Stimulated activated CD8-positive, alpha-beta memory T cell treated with anti-CD3 and anti-CD28 coated beads, Interleukin-2, amount 100 ng/mL, for 48 hours (primary cell): ENCODE measurements at places on chromosomes 5 and 9.

- DNase-seq, result no peak
Measured at GRCh38 chr5:113187906-113188305, 211.3 kb downstream of the DCP2 start.

GRCh38 chr5:58235299-58235698, 224.6 kb downstream of the PLK2 start:
- no peak for DNase-seq

DNA sequence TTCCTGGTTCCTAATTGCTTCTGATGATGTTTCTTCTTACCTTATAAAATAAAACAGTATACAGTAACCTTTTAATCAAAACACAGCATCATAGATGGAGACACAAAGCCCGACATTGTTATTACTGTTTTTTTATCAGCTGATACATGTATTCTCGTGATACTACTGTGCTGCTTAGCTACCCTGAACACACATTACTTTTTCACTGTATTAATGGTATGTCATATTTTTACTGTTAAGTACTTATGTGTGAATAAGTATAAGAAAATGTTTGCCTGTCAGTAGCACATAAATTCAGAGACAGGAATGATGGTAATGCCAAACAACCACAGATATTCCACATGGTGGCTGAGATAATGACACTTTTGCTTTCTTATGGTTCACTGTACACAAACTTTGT, 68.7 kb downstream of the RAB24 start:
- no peak for DNase-seq

DNA sequence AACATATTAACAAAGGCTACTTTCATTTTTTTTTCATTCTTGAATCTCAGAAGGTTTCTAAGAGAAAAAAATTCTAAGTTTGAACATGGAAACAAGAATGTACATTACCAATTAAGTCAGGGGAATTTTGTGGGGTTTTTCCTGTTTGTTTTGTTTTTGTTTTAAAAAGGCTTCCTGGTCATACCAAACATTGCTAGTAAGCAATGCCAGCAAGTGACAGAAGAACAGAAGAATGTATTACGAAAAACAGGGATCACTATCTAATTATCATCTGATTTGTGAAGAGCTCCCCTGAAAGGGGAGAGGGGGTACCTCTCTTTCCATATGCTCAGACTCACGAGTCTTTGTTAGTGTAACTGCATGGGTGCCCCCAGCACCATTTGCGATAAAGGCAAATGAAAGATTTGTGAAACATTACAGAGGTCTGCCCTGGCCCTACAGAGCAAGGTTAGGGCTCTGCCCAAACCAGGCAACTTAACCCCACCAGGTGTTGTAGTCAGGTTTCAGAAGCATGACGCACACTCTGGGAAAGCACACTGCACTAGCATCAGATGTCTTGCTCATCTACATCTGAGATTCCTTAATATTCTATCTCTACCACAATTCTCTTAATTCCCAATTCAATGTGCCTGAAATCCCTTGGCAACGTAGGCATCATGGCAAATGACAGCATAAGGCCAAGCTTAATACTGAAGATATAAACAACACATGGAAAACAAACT, 268.2 kb downstream of the MLLT3 start:
- no peak for DNase-seq

- DNase-seq, result no peak
Measured at GRCh38 chr5:10477943-10478342, 36.3 kb downstream of the ROPN1L start.

DNA sequence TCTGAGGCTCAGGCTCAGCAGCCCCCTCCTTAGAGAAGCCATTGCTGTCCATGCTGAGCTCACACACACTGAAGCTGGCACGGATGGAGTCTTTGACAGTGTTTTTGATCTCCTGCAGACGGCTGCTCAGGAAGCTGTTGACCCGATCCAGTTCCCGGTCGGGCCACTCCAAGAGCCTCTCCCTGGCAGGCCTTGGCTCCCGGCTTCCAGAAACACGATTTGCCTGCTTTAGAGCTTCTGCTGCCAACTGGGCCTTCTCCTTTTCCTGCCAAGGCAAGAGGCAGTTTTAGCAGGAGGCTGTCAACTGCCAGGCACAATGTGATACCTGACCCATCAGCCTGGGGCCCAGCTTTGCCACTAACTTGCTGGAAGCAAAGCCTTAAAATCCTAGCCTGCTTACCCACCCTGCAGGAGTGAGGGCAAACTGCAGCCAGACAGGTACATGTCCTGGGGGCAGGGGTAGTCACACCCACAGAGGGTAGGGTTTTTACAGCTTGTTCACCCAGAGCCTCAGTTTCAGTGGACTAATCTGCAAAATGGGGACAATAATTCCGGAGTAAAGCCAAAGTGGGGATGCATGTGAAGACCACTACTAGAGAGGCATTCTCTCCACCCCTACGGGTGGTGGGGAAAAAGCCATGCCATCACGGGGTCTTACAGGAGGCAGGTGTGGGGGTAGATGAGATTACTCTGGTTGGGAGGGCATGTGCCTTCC, 8.3 kb upstream of the DDX41 start:
- DNase-seq, result no peak

GRCh38 chr5:159161361-159162214, 47.8 kb downstream of the RNF145 start:
- no peak for DNase-seq

- DNase-seq, result no peak
Measured at GRCh38 chr5:59174248-59174844, 591.5 kb downstream of the RAB3C start.

- no peak for DNase-seq
Measured at GRCh38 chr9:93116072-93116961, 17.7 kb downstream of the NINJ1 start.

DNA sequence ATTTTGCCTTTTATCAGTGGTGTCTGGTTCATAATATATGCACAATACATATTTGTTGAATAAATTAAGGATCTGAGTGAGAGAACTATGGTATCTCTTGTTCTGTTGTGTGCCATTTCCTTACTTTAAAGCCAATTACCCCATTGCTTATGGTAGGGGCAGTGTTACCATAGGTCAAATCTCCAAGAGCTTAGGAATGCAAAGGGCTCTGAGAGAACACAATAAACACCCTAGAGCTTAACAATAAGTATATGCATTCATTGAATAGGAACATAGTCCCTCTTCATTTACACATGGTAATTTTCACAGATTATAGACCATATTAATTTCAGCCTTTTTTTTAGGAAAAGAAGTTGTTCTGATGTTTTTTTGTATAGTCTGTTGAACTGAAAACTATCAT, 112.2 kb downstream of the MCTP1 start:
- no peak for DNase-seq

DNA sequence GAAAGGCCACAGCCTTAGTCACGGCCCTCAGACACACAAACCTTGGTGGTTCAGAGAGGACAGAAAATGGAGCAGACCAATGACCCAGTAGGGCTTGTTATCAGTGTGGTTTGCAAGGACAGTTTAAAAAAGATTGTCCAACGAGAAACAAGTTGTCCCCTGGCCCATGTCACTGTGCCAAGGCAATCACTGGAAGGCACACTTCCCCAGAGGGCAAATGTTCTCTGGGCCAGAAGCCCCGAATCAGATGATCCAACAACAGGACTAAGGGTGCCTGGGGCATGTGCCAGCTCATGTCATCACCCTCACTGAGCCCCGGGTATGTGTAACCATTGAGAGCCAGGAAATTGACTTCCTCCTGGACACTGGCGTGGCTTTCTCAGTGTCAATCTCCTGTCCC, 950.1 kb upstream of the CTNND2 start:
- no peak for DNase-seq

GRCh38 chr5:36755342-36755741, 121.2 kb upstream of the NIPBL start:
- no peak for DNase-seq

- no peak for DNase-seq
Measured at GRCh38 chr5:109247986-109248385, 161.8 kb downstream of the PJA2 start.

DNA sequence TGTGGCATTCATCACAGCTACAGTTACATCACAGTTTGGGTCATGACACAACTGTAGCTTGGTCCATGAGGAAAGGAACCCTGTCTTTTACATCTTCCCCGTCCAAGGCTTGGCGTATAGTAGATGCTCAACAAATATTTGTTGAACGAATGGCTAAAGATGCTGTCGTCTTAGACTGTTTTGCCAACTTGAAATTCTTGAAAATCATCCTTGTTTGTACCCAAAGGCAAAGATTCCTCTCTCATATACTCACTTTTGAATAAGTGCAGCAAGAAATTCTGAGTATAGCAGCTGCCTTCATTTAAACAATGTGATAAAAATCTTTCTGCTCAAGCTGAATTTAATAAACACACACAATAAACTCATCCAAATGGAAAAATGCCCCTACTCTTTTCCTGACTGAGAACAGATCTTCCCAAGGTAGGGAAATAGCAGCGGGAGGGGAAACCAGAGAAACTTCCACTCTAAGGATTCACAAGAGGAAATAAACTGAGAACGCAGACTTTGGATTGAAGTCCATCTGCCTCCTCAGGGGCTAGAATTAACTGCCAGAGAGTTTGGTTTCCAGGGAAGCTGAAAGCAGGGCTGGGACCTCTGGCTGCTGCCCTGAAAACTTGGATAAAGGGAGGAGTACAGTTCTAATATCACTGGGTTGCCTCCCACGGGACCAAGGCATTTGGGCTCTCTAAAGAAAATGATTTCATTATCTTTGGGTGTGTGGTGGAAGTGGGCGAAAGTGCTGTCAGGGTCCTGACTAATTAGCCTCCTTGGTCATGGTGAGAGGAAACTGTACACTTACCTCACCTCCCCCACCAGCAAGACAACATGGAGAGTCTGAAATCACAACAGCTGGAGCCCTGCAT, 99.1 kb downstream of the DPYSL3 start:
- DNase-seq, result no peak

- no peak for DNase-seq
Measured at GRCh38 chr9:104866191-104866590, 61.8 kb downstream of the ABCA1 start.

- DNase-seq, result no peak
Measured at GRCh38 chr5:178674334-178674733, 47.5 kb upstream of the CLK4 start.

DNA sequence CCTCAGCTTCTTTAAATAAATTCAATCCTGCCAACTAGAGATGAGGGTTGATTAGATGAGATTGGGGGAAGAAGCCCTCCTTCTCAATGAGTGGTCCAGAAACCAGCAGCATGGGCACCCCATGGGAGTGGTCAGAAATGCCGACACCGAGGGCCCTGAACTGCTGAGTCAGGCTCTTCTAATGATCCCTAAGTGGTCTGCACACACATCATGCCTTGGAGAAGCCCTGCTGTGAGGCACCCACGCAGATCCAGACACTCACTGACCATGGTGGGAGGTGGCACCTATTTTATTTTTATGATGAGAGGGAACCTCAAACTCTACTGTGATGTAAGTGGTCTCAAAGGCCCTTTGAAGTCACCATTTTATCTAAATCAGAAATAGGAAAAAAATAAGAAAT, 72.3 kb upstream of the BOD1 start:
- no peak for DNase-seq

DNA sequence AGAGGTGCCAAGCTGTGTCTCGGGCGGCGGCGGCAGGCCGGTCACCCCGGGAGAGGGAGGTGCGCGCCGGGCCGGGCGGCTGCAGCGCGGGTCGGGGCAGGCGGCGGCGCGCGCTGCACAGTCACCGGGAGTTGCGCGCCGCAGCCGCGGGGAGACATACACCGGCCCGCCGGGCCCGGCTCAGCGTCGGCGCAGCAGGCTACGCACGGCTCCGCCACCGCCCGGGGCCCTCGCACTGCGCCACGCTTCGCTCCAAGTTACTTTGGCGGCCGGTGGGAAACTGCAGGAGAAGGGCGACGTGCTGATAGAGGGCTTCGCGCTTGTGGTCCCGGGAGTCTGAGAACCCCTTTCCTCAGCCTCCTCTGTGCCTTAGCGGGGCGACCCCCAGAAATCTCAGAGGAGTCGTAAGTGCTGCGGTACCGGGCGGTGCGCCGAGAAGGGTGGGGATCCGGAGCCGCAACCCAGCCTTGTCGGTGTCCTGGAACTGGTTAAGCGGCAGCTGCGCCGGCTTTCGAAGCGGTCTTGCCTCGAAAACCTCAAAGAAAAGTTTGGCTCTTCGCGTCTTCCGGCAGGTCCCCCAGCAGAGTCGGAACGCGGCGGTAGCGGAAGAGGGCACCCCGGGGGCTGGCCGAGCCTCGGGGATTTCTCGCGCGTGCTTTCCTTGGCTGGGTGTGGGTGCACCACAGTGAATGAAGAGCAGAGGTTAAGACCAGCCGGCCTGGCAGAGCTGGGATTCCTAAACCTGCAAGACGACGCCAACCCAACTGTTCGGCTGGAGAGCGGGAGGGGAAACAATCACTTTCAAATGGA, at the start of gene EFNA5:
Gene EFNA5 (minus strand): TSS at position 6 of the 810 bp plus-strand sequence.
- no peak for DNase-seq

- DNase-seq, result no peak
Measured at GRCh38 chr5:51095486-51095885, 287.8 kb upstream of the ISL1 start.

DNA sequence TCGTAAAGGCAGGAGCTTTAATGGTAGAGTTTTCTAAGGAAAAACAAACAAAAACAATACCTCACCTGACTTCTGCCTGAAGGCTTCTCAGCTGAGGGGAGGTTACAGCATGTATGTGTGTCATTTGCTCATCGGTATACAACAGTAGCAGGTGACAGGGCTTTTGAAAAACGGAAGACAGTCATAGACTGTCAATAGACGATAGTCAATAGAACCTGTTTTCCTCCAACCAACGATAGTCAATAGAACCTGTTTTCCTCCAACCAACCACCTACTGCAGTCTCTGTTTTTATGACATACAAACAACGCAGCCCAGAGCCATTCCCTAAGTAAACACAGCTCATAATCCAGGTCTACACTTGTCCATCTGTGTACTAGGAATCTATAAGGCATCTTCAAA, 74.6 kb downstream of the RETREG1 start:
- DNase-seq, result no peak

DNA sequence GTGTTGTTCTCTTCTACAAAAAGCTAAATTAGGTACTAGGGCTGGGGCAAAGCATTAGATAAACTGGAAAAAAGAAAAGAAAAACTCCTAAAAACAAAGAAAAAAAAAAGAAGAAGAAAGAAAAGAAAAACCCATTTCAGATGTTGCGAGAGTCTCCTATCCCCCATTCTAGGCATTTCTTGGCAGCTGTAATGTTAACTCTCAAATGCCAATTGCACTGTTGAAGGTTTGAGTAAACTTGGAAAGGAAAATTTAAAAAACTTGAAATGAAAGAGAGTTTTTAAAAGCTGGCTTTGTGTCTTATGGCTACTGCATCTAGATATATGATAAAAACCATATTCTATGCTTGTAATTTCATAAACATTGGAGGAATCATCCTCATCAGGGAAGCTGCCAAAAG, 34.6 kb upstream of the CTSV start:
- no peak for DNase-seq

DNA sequence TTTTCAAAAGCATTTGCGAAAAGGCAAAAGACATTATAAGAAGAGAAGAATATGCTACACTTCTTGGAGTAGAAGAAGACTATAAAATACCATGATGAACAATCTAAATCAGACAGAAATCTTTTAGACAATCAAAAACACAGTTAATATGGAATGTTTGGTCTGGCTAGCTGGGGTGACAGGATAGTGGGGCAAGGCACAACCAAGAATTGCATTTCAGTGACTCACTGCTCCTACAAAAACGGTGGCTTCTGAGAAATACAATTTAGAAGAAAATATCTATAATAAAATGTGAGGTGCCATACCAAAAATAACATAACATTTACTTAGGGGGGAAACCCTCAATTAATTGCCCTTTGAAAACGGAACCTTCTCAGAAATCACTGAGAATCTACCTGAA, 363.4 kb downstream of the NPR3 start:
- no peak for DNase-seq
